CD8-positive, alpha-beta memory T cell (primary cell): ENCODE measurements at places on chromosomes 13 and 19. TPM values are rescaled to one million over a fixed set of nuclear protein-coding genes. Genes with fewer than 3 reads are reported as not detected.

Gene TMEM272
- 0.69 TPM for total RNA-seq

Gene STAP2
- 3.9 TPM for total RNA-seq

Gene METTL21C
- total RNA-seq: not detected

Gene CCDC124
- total RNA-seq: 195 TPM

Gene ZNF880
- 15.9 TPM for total RNA-seq

Gene ZNF418
- 5.1 TPM for total RNA-seq

DNA sequence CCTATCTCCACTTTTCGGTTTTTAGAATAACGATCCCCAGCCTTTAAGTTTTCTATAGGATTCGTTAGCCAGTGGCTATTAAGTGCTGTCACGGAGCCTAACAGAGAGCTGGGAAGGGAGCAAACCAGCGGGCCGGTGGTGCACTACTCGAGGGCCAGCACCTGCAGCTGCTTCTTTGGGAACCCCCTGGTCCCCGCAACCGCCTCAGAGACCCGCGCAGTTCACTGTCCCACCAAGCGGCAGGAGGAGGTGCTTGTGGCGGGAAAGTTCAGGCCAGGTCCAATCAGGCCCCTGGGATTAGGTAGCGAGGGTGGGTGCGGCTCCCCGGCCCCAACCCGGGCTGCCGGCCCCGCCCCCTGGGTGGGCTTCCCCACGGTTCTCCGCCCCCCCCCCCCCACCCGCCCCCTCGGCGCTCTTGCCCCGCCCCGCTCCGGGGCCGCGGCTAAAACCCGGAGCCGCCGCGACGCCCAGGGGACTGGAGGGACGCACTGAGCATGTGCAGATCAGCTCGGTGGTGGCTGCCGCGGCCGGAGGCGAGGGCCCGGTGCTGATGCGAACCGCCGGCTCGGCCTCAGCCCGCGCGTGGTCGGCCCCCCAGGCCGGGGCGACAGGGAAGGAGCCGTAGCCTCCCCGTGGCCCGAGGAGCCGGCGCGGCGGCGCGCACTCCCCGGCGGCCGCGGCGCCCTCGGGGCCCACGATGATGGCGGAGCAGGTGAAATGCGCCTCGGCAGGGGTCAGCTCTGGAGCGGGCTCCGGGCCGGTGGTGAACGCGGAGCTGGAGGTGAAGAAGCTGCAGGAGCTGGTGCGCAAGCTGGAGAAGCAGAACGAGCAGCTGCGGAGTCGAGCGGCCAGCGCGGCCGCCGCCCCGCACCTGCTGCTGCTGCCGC lies at the start of gene SLAIN1:
TSS of gene SLAIN1 (plus strand) at position 471 of the 887 bp plus-strand sequence. CDS start at position 698, 227 bp downstream.
- H3K4me1 ChIP-seq: peaks cover 35% of the 10 kb centered on the region
- DNase-seq: peak; percentile 78
- H3K4me3 ChIP-seq: peak within 1 kb of the TSS; percentile 94
- H3K27ac ChIP-seq: peak within 1 kb of the TSS; percentile 57
- no peaks in the 10 kb centered on the region for H3K36me3 ChIP-seq
- no peaks in the 10 kb centered on the region for H3K27me3 ChIP-seq

DNA sequence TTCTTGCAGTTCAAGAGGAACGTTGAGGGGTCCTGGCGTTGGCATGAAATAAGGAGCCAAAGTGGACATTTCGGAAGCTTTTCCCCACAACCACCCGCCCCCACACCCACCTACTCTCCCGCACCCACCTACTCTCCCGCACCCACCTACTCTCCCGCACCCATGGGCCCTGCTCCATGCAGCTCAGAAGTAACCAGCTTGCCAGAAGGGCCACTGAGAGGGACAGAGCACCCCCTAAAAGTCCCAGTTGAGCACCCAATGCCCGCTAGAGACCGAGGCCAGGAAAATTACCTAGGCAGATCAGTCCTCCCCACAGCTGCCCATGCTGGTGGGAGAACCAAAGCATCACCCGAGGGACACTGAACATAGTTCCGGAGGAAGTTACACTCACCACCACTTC lies 11.8 kb downstream of the VSTM2B start:
- no peaks in the 10 kb centered on the region for H3K4me1 ChIP-seq
- H3K36me3 ChIP-seq: no peaks in the 10 kb centered on the region
- H3K27ac ChIP-seq: no peak overlapping the region
- no peak for DNase-seq
- no peak overlapping the region for H3K4me3 ChIP-seq

- no peaks in the 10 kb centered on the region for H3K27me3 ChIP-seq
- no peaks in the 10 kb centered on the region for H3K36me3 ChIP-seq
- DNase-seq: no peak
- H3K4me1 ChIP-seq: no peaks in the 10 kb centered on the region
- no peak overlapping the region for H3K27ac ChIP-seq
- H3K4me3 ChIP-seq: no peak overlapping the region
These were observed 42.8 kb downstream of the RNF6 start for GRCh38 chr13:26179344-26179743.

GRCh38 chr19:49689133-49690078 lies at the start of gene ADM5:
TSS of gene ADM5 (plus strand) at chr19:49689594. CDS start at chr19:49689838, 244 bp downstream.
- no peaks in the 10 kb centered on the region for H3K27me3 ChIP-seq
- H3K4me1 ChIP-seq: peaks cover 17% of the 10 kb centered on the region
- peak within 1 kb of the TSS; percentile 47 for H3K4me3 ChIP-seq
- DNase-seq: no peak
- H3K27ac ChIP-seq: no peak within 1 kb of the TSS

DNA sequence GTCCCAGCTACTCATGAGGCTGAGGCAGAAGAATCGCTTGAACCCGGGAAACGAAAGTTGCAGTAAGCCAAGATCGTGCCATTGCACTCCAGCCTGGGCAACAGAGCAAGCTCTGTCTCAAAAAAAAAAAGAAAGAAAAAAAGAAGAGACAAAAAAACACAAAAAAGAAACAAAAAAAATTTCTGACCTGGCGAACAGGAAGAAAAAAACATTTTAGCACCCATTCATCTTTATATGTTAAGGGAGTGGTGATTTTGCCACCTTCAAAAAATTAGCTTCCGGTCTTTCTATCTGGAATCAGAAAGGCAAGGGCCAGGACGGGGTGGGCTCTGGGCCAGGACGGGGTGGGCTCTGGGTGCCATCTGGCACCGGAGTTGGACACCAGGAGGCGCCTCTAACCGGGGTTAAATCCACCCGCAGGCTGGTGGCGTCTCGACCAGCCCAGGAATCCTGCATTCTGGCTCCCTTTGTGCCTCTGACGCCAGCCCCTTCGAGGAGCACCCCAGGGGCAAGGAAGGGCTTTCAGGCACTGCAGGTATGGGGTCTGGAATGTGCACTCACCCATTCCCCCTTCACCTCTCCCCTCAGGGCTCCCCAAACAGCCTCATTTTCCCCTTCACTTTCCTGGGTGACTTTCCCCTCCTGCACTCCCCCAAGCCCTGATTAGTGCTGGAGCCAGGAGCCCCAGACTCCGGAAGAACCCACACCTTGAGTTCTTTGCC lies 10.4 kb upstream of the ZSWIM4 start:
- no peaks in the 10 kb centered on the region for H3K27me3 ChIP-seq
- no peaks in the 10 kb centered on the region for H3K36me3 ChIP-seq
- no peak overlapping the region for H3K27ac ChIP-seq

DNA sequence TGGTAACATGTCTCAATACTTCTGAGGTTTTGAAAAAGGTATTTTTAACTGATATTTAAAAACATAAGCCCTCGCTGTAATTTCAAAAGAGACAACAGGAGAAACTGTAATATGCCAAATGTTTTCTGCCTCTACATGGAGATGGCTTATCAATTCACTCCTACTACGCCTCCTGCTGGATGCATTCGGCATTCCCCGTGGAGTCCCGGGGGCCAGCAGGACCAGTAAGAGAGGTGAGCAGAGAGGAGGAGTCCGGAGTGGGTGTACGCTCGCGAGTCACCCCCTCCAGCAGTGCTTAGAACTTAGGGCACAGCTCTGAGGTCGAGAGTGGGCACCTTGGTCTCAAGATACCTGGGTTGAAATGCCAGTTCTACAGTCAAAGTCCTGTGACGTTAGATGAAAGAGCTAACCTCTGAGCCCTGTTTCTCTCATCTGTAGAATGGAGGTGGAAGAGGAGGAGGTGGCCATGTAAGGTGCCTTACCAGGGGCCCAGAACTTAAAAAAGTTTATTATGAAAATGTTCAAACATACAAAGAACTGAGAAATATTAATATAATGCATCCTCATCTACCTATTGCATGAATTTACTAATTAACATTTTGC lies 110.2 kb downstream of the STK24 start:
- H3K27ac ChIP-seq: no peak overlapping the region
- H3K36me3 ChIP-seq: peaks cover 33% of the 10 kb centered on the region
- H3K4me1 ChIP-seq: no peaks in the 10 kb centered on the region
- H3K27me3 ChIP-seq: no peaks in the 10 kb centered on the region
- H3K4me3 ChIP-seq: no peak overlapping the region
- DNase-seq: no peak

GRCh38 chr13:86710896-86711295 lies 911.7 kb upstream of the SLITRK6 start:
- H3K27me3 ChIP-seq: no peaks in the 10 kb centered on the region
- no peak for DNase-seq
- H3K4me3 ChIP-seq: no peak overlapping the region
- H3K36me3 ChIP-seq: no peaks in the 10 kb centered on the region
- no peaks in the 10 kb centered on the region for H3K4me1 ChIP-seq
- no peak overlapping the region for H3K27ac ChIP-seq

- H3K4me3 ChIP-seq: no peak overlapping the region
- H3K27me3 ChIP-seq: no peaks in the 10 kb centered on the region
- peak overlapping the region; percentile 18 for H3K27ac ChIP-seq
- H3K4me1 ChIP-seq: peaks cover 52% of the 10 kb centered on the region
- no peak for DNase-seq
These were observed 190.9 kb downstream of the KLF12 start for GRCh38 chr13:73943137-73943964.
